ENCODE measurements at places on chromosomes 5 and 9.
A peak's percentile ranks its signal among the peaks of the same experiment; 100 is the strongest.

- DNase-seq, result no peak
These were observed 107.2 kb upstream of the RAD23B start for GRCh38 chr9:107175816-107176435.

GRCh38 chr5:29218138-29218537, 1975.3 kb upstream of the CDH6 start:
- no peak for DNase-seq

- DNase-seq, result no peak
These were observed 22.6 kb downstream of the STXBP1 start for GRCh38 chr9:127634698-127635097.

DNA sequence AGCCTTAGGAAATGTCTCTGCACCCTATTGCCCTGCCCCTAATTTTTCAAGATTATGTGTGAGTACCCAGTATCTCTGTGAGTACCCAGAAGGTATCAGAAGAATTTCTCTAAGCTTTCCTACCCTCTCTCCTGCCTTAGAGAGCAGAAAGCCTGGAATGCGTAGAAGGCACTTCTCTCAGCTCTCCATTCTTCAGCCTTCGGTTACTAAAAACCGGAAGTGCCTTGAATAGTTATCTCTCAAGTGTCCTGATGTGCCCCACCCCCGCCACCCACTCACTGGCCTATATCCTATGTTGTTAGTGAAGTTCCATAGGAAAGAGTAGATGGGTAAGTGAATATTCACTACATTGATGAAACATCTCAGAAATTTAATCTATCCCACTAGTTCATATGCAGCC, 210.7 kb upstream of the CDH10 start:
- no peak for DNase-seq

- DNase-seq, result no peak
These were observed 3.2 kb downstream of the TGFBR1 start for GRCh38 chr9:99108131-99108530.

- no peak for DNase-seq
These were observed 30.2 kb downstream of the LHX2 start for GRCh38 chr9:124041817-124042116.

DNA sequence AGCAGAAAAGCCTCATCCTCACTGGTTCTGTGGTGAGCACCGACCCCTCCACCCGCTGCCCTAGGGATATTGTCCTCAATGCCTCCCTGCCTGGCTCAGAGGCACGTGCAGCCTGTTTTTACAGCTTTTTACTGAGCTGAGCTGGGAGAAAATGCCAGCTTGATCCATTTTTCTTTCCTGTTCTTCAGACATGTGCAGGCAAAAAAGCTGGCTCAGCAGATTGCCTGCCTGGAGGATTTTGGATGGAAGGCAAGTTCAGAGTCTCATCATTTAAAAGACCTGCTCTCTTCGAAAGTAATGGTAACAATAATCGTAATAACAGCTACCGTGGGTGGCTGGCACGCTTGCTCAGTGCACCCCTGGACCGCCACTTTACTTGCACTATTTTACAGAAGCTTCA, 135.0 kb upstream of the SMIM23 start:
- no peak for DNase-seq

DNA sequence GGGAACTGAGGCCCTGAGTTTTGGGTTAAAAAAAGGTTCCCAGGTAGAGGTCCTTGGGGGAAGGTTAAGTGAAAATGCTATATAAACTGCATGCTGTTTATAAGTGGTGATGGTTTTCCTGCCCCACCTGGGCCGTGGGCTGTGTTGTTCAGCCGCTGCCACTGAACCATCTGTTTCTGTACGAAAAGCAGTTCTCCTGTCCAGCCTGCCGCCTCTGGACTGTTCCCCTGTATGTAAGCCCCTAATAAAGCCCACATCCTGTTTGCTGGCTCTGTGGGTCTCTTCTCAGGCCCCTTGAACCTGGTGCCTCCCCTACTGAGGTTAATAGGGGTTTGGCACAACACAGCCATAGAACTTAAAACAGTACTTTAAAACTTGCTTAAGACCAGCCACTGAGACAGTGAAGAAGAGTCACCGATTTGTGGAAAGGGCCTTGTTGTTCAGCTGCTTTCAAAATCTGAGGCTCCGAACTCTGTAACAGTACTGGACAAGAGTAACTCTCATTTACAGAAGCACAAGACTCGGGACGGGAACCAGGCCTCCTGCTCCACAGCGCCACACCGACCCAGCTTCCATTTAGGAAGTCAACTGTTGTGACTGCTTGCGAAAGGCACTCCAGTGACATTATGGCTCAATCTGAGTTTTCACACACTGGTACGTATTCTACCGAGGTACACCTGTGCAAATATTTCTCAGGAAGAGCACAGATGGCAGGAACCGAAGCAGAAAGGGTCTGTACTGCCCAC, 192.5 kb downstream of the CDK5RAP2 start:
- no peak for DNase-seq

- DNase-seq, result no peak
These were observed 37.3 kb downstream of the CFAP77 start for GRCh38 chr9:132447346-132447745.

DNA sequence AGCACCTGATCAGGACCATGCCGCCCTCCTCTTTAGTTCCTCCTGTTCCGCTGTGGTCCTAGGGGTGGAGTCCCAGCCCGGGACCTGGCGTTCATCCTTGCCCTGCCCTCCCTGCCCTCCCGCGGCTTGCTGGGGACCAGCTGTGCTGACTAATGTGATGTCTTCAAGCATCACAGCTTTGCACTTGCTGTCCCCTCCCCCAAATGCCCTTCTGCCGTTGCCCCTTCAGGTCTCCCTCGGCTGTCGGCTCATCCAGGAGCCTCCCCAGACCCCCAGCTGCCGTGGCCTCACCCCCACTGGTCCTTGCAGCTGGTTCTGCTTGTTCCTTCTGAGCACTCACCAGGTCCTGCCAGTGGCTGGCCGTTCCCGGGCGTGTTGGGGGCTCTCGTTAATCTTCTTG, 19.9 kb downstream of the RXRA start:
- DNase-seq, result no peak

- peak; percentile 96 for DNase-seq
These were observed at the start of gene ZNF454 for GRCh38 chr5:178940569-178941360. Gene ZNF454, plus strand, starts transcription at chr5:178941198. Its CDS starts 1,594 bp downstream, at chr5:178942792.

DNA sequence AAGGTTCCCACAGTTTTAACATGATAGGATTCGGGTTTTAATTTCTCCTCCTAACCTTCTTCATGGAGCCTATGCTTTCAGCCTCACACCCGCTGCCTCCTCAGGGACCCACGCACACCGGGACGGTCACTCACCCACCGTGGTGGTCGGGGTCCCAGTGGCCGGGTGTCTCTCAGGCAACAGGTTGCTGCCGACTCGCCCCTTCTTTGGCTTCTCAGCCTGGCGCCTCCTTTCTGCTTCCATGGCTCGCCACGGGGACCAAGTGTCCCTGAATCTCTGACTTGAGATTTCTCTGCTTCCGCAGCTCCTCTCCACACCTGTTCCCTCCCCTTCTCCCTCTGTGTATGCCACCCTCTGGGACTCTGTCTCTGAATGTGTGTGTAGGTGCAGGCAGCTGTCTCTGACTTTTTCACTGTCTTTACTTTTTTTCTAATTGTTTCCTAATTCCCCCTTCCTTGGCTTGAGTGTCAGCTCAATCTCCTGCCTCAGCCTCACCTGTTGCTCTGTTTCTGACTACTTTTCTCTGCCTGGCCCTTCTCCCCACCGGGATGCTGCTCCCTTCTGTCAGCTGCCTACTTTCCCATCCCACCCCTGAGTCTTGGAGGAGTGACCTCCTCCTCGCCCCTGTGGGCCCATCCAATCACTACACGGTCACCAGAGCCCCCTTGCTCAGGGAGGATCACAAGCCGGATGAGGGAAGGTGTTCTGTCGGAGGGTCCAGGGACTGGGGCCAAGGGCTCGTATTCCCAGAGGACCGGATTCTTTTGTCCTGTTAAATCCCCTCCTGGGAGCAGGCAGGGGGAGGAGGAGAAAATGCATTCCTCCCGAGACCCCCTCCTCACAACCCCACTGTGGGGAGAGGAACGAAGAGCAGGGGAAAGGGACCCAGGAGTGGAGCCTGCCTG, at the start of gene PROP1:
PROP1 (minus strand) TSS at position 552 of the 905 bp plus-strand sequence; CDS start at position 243, 309 bp downstream.
- DNase-seq, result no peak

- DNase-seq, result no peak
These were observed 126.9 kb downstream of the FSTL4 start for GRCh38 chr5:133485468-133485867.

DNA sequence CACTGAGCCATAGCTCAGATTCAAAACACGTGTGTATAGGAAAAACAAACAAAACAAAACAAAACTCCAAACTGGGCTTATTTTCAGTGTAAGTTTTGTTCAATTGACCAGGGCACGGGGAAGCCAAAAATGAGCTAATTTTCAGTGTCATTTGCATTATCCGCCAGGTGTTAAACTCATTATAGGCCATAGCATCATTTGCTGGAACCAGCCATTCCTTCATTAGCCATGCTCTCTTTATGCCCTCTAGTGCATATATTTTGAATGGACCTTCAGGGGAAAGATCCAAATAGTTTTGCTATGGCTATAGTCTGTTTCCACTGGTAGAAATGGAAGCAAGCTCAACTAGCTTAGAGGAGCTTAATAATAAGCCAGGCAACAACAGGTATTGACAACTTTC, 1205.2 kb upstream of the DMAC1 start:
- no peak for DNase-seq

DNA sequence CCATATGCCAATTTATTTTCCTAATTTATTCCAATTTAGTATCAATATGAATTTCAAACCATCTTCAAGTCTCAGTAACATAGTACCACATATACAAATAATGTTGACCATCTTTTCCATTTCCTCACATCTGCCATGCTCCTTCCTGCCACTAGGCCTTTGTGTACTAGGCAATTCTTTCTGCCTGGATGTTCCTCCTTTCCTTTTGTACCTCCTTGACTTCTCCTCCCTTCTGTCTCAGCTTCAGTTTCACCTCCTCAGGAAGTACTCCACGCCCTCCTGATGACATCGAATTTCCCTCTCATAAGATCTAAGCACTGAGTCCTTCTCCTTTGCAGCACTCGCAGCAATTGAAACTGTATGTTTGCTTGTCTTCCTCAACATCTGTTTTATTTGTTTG, 53.9 kb downstream of the MEF2C start:
- DNase-seq, result no peak

- peak; percentile 10 for DNase-seq
These were observed 1.2 kb upstream of the NPR3 start for GRCh38 chr5:32709750-32710549.
